Glutamatergic neuron (in vitro differentiated cells): ENCODE measurements at places on chromosomes 2 and 18. TPM values are rescaled to one million over a fixed set of nuclear protein-coding genes. Genes with fewer than 3 reads are reported as not detected.
A peak's percentile ranks its signal among the peaks of the same experiment; 100 is the strongest.

Gene ELMOD3
- total RNA-seq: 18.0 TPM

- DNase-seq: peak; percentile 30
Observed at GRCh38 chr2:62293490-62294271, 97.8 kb downstream of the B3GNT2 start.

GRCh38 chr2:233100192-233100998 is 40.3 kb downstream of the INPP5D start:
- no peak for DNase-seq

DNA sequence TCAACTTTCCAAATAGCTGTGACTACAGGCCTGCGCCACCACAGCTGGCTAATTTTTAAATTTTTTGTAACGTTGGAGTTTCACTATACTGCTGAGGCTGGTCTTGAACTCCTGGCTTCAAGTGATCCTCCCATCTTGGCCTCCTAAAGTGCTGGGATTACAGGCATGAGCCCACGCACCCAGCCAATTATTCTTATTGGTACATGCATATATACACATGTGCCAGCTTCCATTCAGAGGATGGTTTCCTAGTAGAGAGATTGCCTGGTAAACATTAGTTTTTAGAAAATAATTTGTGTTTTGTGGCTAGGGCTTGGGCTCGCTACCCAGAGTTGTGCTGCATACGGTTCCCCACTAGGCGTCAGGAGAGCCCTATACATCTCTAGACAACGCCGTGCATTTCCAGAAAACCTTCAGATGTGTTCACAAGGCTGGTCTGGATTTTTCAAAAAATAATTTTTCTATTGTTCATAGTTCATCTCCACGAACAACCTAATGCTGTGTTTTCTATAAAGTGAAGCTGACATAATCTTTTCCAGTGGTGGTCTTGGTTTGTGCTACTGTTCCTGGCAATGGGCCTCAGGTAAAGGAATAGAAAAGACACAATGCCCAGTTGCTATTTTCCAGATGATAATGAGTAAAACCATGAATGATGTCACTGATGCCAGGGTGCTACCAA is 14.6 kb upstream of the AFG3L2 start:
- DNase-seq: peak; percentile 70

GRCh38 chr18:39062426-39062825 is 1496.8 kb upstream of the CELF4 start:
- DNase-seq: no peak

GRCh38 chr18:53426666-53427184 is 797.7 kb downstream of the MBD2 start:
- no peak for DNase-seq

Gene RTP5
- total RNA-seq: not detected

Gene PTPRN
- 104 TPM for total RNA-seq

Gene CPO
- not detected for total RNA-seq

DNA sequence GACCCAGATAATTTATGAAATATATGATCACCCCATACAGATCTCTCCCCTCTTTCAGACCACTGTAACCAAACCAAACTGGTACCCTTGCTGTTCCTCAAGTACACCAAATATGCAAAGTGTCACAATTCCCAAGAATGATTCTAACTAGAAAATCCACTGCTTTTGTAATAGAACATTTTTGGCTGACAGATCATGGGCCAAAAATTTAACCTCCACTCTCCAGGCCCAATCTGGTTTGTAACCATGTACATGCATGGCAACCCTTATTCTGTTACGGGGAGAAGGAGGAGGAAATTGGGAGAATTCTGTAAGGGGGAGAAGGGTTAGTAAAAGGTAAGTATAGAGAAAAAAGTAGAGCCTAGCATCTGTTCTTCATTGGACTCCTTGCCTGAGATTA is 62.0 kb downstream of the IKZF2 start:
- DNase-seq: no peak
